ENCODE measurements at places on chromosomes 13 and 19.
A peak's percentile ranks its signal among the peaks of the same experiment; 100 is the strongest.

- DNase-seq: peak; percentile 9
These were observed 252.2 kb upstream of the SLITRK6 start for GRCh38 chr13:86051134-86052103.

- DNase-seq: no peak
These were observed 3.6 kb downstream of the SERTAD1 start for GRCh38 chr19:40421993-40422747.

DNA sequence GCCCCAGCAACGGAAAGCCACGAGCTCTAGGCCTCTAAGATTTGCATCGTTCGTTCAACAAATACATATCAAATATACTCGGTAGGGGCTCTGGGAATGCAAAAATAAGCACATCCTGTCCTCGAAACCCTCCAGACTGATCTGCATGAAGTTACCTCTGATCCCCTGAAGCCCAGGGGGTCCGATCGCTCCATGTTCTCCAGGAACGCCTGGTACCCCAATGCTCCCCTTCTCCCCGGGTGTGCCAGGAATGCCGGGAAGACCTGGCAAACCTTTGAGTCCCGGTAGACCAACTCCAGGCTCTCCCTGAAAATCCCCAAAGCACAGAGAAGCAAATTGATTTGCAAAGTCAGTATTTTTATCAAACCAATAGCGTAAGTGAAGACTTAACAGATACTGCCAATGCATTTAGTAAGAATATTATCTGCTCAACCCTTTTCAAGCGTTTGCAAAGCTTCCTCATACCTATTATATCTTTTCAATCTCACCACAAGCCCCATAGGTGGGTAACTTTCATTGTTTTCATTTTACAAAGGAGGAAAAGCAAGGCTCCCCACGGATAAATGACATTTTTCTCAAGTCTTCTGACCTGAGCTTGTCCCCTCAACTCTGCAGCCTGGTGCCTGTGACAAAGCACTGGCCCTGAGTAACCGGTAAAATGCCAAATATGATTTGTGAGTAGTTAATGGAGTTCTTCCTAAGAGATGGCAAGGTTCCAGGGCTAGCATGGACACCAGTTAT lies 127.7 kb downstream of the COL4A1 start:
- no peak for DNase-seq

GRCh38 chr19:279231-279630 lies 12.0 kb downstream of the PLPP2 start:
- DNase-seq: no peak

- DNase-seq: no peak
These were observed 575 bp downstream of the SMIM44 start for GRCh38 chr19:3482507-3483225.

GRCh38 chr19:49425922-49426592 lies 869 bp downstream of the GFY start:
- no peak for DNase-seq

DNA sequence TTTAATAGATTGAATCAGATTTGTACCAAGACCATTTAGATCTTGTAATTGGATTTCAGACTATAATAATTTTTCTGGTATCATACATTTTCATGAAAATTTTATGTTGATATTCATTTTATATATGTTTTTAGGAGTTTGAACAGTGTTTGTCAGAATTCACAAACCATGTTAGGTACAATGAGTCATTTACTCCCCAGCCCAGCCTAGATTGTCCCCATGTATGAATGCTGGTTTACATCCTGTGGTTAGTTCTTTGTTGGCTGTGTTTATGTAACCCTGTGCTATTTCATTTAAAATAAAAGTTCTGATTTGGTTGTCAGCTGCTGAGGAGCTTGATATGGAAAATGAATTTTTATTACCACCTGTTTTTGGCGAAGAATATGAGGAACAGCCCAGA lies 96.7 kb downstream of the GJA3 start:
- DNase-seq: no peak

GRCh38 chr13:34638897-34639296 lies 303.2 kb upstream of the NBEA start:
- no peak for DNase-seq

GRCh38 chr13:109784590-109785140 lies 1.7 kb downstream of the IRS2 start:
- DNase-seq: no peak

- no peak for DNase-seq
These were observed 8.1 kb upstream of the SMG9 start for GRCh38 chr19:43762814-43763213.

DNA sequence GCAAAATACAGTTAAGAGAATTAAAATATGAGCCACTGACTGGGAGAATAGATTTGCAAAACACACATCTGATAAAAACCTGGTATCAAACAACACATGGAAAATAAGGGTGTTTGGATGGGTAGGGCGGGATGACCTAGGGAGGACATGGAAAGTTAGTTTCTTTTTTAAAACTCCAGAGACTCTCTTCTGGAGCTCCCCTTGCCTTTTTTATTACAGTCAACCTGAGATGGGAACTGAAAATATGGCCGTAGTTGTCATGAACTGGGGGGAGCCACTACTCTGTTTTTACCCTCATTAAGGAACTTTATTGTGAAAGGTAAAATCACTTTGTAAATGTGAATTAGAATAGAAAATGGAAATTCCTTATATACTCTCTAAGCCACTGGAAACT lies 113.0 kb downstream of the ATP11A start:
- no peak for DNase-seq

DNA sequence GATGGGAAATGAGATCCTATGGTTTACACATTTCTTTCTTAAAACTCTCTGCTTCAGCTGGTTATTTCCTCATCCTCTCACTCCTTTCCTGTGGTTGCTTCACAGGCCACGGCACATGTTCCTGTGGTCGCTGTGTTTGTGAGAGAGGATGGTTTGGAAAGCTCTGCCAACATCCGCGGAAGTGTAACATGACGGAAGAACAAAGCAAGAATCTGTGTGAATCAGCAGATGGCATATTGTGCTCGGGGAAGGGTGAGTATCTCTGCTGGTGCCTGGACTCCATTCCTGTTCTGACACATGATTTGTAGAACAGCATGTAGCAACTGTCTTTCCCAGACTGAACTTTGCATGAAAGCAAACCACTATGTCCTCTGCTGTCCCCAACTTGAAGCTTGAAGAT lies 254.2 kb downstream of the ITGBL1 start:
- DNase-seq: no peak

DNA sequence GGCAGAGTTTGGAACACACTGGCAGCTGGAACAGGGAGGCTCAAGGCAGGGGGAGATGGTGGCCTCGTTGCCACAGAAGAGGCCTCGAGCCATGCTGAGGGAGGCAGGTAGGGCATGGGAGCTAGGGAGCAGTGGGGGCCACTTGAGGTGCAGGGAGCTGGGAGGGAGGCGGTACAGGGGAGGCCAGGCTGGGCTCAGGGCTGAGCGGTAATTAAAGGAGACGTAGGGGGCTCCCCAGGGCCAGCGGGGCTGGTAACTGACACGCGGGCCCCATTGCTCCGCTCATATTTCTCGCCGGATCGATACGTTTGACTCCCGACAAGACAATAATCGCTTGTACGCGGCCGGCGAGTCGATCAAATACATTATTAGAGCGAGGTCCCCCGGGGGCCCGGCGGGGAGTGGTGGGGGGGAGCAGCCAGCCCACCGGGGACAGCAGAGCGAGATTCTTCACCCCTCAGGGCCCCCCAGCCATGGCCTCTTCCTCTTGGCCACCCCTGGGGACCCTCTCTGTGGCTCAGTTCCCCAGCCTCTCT lies 2.4 kb upstream of the POU2F2 start:
- DNase-seq: no peak

GRCh38 chr19:1264801-1265614 lies 4.1 kb upstream of the CIRBP start:
- DNase-seq: no peak

DNA sequence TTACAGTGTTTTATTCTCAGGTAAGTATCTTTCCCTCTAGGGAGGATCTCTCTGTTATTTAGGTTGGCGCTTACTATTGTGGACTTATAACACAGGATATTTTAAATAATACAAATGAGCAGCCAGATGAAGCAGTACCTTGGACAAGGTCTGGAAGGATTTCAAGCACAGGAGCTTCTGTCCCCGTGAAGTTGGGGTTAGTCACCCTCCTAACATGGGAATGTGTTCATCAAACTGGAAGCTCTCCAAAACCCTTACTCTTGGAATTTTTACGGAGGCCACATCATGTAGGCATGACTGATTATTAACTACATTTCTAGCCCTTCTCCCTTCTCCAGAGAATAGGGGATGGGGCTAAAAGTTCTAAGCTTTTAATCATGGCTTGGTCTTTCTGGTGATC lies 38.3 kb upstream of the SPRY2 start:
- no peak for DNase-seq

- DNase-seq: no peak
These were observed 7.4 kb downstream of the ITPKC start for GRCh38 chr19:40724315-40724714.

DNA sequence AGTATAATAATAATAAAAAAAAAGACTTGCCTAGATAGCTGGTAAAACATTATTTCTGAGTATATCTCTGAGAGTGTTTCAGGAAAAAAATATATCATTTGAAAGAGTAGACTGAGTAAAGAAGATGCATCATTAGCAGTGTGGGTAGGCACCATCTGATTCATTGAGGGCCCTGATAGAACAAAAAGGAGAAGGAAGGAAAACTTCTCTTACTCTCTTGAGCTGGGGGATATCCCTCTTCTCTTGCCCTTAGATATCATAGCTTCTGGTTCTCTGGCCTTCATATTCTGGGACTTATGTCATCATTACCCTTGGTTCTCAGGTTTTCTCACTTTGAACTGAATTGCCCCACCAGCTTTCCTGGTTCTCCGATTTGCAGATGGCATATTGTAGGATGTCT lies 177.6 kb upstream of the EDNRB start:
- DNase-seq: no peak

- no peak for DNase-seq
These were observed 3.5 kb downstream of the SSC5D start for GRCh38 chr19:55491546-55492360.

All from NCI-H1436 treated with DMSO at 0.1 percent for 48 hours (cell line).